MV-4-11 (cell line): ENCODE measurements at places on chromosomes 11 and 22.
A peak's percentile ranks its signal among the peaks of the same experiment; 100 is the strongest.

DNA sequence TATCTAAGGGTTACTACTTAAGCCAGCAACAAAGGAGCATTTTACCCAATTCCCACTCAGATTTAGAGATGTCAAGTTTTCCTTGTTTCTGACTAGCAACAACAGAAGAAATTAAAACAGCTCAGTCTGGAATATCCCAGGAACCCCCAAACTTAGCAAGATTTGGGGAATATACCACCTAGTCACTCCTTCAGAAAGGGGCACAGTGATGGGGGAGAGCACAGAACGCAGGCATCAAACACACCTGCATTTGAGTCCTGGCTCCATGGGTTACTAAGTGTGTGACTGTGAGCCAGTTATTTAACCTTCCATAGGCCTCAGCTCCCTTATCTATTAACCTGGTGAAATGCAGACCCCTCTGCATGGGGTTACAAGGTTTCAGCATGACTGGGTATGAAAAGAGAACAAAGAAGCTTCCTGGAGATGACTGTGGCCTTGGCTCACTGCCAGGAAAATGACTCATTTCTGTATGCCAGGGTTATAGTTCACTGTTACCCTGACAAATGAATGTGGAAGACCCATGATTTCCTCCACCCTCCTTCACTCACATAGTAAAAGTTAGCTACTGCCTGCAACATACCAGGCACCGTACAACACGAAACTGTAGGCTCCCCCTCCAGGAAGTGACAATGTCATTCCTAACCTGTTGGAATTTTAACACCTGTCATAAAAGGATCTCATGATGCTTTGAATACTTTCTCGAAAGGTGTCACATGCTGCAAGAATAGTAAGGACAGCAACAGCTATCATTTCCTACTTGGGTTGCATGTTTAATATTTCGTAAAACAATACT is 79.6 kb downstream of the ME3 start:
- DNase-seq = peak; percentile 97

DNA sequence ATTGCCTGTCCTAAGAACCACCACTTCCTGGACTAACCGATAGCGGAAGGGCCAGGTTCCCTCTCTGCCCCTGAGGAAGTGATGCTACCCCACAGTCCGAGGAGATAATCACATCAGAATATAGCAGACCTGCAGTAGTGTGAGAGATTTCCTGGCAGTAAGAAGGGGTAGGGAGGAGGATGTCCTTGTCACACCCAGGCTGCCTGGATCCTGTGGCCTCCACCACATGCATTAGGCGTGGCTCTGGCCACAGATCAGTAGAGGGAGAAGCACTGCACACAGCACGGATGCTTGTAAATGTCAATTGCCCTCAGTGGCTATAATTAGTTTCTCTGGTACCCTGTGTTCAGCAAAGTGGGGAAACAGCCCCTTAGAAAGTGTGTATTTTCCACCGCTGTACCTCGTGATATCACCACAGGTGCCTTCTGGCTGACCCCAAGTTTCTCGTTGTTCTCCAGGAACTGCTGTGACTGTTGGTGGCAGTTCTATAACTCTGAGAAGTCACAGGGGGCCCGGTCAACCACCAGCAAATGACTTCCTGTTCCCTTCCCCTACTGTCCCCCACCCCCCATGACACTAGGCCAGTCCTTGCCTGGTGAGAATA is 61.8 kb downstream of the UBASH3B start:
- peak; percentile 92 for DNase-seq

DNA sequence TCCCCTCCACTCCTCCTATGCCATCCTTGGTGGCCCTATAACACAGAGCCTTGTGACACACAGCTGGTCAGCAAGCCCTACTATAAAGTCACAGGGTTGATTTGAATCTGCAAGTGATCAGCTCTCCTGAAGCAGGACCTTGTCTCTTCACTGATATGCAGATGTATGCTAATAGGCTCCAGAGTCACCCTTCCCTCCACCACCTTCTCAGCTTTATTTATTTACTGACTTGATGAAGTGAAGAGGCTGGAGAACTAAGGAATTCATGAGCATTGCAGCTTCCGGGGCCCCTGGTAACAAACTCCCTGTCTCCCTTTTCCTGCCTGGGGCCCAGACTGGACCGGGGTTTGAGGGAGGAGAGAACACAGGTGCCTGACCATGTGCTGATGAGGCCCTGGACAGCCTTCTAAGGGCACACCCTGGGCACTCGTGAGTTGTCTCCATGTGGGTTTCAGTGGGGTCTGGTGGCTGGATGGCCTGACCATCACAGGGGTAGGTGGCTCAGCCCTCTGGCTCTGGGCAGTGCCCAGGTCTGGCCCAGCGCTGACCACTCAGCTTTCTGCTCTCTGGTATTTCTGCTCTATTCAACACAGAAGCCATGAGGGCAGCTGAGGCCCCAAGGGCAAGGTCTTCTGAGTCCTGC is 307.5 kb downstream of the NTM start:
- DNase-seq = no peak

GRCh38 chr11:111422494-111423249 is 43.6 kb upstream of the POU2AF1 start:
- DNase-seq = no peak

DNA sequence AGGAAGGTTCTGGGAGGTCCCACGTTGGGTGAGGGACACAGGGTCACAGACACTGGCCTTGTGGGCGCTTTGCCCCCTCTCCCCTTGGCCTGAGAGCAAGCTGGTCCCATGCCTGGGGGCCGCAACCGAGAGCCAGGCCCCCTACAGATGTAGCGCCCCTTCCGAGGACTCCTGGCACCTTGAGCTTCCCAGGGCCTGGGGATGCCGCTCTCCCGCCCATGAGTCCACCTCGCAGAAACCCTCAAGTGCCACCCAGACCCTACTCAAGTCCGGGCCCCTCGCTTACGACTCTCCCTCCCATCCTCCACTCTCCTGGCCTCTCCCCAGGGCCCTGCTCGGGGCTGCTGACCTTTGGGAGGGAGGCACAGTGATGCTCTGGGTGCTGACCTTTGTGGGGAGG is 204.0 kb downstream of the BRD1 start:
- DNase-seq = no peak
